ENCODE measurements at places on chromosomes 12 and 14.

- no peak for DNase-seq
Observed at GRCh38 chr14:73457041-73457923, 1.1 kb downstream of the NUMB start.

DNA sequence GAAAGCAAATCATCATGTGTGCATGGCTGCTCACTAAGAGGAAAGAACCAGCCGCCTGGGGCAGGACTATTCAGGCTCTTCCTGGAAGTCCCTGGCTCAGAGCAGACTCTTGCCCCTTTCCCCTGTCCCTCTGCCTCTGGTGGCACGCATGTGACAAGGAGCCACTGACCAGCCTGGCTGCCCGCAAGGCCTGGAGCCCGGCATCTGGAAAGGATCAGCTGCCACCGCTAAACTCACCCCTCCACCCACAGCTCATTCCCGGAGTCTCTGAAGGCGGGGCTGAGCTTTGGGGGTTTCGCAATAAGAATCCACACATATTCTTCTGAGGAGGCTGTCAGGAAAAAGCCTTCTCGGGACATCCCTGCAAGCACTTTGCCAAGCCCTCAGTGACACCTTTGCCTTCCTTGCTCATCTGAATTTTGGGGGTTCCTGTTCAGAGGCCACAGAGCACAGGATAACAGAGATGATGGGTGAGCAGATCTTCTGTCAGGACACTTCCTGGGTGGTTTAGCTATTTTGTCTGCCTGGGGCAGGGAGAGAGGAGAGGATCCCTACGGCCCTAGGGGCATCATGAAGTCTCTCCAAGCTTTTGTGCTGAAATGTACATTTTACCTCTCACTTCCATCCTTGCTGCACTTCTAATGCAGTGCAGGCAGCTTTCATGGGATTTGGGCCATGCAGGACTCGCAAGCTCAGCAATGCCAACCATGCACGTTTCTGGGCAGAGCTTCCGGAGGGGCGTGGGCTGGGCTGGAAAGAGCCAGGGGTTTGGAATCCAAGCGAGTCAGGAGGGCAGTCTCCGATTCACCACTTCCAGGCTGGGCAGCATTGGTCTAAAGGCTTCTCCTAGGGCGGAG, 124.8 kb upstream of the MAP1LC3B2 start:
- DNase-seq = no peak

- no peak for DNase-seq
Observed at GRCh38 chr12:125134576-125134975, 69.3 kb downstream of the AACS start.

DNA sequence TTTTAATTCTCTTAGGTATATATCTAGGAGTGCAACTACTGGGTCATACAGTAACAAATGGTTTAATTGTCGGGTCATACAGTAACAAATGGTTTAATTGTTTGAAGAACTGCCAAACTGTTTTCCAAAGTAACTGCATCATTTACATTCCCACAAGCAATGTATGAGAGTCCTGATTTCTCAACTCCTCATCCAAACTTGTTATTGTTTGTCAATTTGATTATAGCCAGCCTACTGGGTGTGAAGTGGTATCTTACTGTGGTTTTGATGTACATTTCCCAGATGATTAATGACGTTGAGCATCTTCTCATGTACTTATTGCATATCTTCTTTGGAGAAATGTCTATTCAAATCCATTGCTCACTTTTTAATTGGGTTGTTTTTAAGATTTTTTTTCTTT, 67.6 kb upstream of the CFL2 start:
- DNase-seq = no peak

GRCh38 chr14:36035675-36036074, 140.8 kb downstream of the PTCSC3 start:
- no peak for DNase-seq

Data from GDM1 (cell line).